ENCODE measurements at places on chromosomes 3 and 15.
A peak's percentile ranks its signal among the peaks of the same experiment; 100 is the strongest.

DNA sequence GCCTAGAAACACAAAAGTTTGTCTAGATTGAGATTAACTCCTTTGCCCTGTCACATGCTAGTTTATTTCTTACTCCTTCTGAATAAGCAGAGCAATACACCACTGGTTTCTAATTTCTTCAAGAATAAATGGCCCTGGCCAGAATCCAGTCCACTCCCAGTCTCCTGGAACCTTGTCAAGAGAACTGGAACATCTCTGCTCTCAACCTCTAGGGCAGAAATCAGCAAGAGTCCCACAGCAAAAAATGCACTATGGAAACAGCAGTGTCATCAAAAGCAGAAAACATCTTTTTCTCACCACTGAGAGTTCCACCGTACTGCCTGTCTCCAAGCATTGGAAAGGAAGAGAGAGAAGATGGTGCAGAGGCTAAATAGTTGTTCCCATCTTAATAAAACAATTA lies 35.9 kb upstream of the PPP2R3A start:
- DNase-seq: no peak

DNA sequence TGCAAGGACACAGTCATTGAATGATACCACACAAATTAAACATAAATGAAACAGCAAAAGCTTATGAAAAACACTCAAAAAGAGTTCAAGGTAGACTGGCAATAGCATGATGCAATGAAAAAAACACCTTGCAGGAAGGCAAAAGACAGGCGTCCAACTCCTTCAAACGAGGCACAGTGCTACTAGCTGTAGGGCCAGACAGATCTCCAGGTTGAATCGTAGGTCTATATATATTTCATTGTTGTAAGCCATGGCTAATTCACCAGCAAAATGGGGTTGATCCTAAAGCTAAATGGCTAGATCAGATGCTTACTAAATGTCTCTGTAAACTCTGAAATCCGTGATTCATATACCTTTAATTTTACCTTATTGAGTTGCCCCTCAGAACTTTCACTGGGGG lies 94.2 kb downstream of the THRB start:
- DNase-seq: no peak

GRCh38 chr3:17656264-17656663 lies 86.2 kb downstream of the TBC1D5 start:
- no peak for DNase-seq

DNA sequence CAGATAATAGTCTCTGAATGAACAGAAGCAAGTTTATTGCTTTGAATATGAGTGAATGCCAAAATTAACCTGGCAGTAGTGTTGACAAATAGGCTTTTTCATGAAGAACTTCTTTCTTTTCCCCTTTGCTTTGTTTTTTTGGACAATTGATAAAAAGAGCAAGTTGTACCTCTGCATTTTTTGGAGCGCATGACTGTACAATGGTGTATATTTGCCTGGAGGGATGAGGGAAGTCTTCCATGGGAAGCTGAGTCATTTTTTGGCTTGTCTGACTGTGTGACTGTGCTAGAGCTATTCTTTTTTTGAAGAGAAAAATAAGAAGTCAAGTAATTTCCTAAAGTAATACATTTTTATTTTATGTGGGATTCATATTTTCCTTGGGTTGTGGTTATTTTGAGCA lies 186.9 kb downstream of the KLHL25 start:
- DNase-seq: no peak

DNA sequence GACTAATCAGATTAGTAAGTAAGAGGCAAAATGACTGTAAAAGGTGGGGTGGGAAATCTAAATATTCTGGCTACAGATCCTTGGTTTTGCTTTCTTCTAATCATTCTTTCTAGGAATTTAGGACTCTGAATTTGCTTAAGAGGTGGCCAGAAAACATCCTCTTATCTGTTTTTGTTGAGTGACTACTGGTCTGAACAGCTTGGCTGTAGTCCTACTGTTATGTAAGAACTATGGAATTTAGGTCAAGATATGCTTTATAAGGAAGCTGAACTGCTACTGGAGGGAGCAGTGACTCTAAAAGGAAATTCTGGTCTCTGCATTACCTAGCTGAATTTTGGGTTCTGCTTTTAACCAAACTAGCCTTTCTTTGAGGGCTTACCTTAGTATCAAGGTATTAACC lies 33.5 kb upstream of the CSPG5 start:
- DNase-seq: no peak

DNA sequence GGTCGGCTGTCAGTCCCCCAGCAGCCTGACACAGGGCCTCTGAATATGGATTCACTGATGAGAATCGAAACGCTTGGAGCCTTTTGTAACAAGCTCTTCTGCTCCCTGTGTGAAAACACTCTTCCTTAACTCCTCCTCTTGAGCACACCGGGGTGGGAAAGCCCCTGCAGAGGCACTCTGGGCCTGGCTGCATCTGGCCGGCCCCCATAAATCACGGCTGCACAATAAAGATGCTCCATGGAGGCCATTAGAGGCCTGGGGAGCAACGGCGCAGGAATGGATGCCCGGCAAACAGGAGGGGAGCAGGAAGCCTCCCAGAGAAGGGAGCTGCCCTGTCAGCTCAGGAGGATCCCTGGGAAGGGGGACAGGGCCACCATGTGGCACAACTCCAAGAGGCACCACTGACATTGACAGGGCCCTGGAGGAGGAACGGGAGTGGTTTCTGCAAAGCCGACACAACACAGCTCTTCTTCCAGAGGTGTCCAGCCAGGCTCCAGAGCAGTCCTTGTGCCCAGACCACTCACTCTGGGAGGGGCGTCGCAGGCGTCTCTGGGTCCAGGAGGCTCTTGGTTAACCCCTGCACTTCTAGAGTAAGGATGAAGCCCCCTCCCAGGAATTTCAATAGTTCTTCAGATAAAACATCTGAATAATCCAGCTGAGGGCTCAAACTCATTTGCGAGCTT lies 509.3 kb upstream of the PPP2R3A start:
- no peak for DNase-seq

GRCh38 chr3:29887451-29887850 lies 606.6 kb downstream of the RBMS3 start:
- DNase-seq: no peak

DNA sequence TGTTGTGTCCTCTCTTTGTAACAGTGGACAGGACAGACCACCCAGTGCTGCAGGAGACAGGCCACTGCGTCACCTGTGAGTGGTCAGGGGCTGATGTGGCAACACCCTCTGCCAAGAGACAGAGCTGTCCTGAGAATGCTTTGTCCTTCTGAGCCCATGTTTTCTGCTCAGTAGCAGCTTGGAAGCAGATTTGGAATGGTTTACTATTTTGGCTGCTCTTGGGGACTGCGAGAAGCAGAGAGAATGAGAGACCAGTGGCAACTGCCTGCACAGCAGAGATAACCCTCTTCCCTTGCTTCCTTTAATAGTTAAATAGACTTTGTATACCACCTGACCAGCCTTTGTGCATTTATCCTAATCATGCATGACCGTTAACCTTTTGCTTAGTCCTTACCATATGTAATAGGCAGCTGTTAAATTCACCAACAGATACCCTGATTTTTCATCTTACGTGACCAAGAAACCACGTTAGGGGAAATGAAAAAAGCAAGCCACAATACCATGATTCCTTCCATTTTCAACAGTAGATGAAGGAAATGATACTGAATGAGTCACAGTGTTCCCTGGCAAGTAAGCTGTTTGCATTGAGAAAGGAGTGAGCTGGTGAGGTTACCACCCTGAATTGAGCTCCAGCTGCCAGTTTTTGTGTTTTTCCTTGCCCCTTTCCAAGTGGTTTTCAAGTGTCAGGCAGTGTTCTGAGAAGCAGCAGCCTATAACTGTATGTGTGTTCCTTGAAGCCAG lies 35.5 kb downstream of the B3GALNT1 start:
- DNase-seq: no peak

GRCh38 chr3:117512975-117513374 lies 803.4 kb downstream of the TUSC7 start:
- DNase-seq: no peak

GRCh38 chr3:44827196-44827595 lies 34.5 kb upstream of the TMEM42 start:
- DNase-seq: no peak

DNA sequence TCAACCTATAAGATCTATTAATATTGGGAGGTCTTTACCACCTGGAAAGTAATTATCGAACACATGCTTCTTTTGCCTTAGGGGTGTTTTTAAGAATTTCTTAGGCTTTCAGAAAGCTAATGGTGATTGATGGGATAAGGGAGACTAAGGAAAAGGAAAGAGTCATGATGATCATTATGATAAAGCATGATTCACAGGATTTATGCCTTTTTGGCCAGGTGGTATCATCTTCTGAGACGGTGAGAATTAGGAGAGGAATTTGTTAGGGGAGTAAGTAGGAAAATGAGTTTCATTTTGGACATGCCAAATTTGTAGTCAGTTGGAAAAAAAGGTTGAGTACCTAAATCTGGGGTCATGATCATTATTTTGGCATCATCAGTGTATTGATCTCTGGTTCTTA lies 8.9 kb downstream of the ARMC8 start:
- no peak for DNase-seq

DNA sequence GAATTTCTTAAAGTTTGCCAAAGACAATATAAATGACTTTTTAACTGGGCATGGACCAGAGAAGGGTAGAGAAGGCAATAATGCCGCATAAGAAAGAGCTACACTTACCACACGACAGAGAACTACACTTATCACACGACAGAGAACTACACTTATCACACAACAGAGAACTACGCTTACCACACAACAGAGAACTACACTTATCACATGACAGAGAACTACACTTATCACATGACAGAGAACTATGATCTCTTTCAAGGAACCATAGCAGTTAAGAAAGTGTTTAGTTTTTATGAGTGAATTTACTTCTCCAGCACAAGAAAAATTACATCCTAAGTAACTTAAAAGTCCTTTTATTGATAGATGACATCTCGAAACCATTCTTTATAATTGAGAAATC lies 32.0 kb downstream of the DCUN1D1 start:
- DNase-seq: no peak

DNA sequence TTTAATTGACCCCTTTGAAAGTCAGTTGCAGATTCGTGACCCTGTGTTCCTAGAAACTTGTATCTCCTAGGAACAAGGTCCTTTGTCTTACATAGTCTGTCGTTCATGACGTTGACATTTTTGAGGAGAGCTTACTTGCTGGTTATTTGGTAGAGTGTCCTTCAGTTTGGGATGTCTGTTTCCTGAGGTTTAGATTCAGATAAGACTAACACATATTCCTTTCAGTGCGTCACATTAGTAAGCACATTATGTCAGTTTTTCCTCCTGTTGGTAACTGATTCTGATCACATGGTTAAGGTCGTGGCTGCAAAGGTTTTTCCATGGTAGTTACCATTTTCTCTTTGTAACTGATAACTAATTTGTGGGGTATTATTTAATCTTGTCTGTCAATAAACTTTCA lies 80.8 kb downstream of the PCCB start:
- no peak for DNase-seq

DNA sequence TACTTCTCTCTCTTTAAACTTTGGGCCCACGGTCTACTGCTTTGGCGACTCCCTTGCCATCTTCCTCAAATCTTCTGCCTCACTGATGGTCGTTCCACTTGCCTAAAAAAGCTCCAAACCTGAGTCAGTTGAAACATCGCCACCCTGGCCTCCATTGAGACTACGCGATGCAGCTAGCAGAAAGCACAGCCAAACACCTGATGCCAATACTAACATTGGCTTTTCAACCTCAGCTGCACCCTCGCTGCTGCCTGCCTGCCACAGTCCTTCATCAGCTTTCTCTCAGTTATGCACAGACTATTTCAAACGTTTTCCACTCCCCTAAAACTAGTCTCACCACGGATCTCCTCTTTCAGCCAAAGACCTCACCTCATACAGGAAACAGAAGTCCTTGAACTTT lies 214.2 kb upstream of the TMCO5A start:
- DNase-seq: no peak

- DNase-seq: peak; percentile 29
These were observed 646 bp upstream of the SLC35G2 start for GRCh38 chr3:136818191-136818768.

DNA sequence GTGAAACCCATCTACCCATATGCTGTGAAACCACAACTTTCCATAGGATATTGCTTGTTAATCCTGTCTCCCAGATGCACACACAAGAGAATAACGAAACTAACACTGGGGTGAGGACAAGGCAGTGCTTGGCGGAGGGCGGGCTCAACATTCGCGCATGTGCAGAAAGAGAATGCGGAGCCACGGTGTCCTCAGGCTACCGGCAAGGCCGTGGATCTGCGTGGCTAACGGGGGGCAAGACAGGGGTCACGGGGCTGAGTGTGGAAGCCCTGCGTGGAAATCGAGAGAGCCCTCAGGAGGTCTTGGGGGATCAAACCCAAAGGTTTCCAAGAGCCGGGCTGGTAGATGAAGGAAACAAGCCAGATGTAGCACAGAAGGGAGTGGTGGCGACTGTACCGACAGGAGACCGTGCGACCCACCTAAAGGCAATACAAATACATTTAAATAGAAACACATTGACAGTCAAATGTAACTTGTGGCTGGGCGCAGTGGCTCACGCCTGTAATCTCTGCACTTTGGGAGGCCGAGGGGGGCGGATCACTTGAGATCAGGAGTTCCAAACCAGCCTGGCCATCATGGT lies 48.5 kb upstream of the TRA2B start:
- no peak for DNase-seq

DNA sequence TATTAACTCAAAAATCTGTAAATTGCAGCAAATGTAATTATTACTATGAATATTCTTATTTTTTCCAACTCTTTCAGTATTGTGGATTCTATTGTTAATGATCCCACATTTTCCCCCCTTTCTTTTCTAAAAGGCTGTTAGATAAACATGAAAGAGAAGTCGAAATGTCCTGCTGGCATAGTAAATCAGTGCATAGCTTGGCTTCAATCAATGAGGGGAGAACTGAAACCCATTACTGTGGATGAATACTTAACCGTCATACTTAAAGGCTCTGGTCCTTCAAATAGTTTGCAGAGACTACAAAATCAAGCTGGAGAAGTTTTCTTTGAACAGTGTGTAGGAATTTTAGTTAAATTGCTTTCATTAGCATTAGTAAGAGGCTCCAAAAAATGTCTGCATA lies 667.9 kb downstream of the CADM2 start:
- DNase-seq: no peak

- no peak for DNase-seq
These were observed 1438.2 kb downstream of the ZPLD1 start for GRCh38 chr3:103873021-103873420.

GRCh38 chr15:100476805-100477204 lies 51.9 kb downstream of the CERS3 start:
- DNase-seq: no peak

DNA sequence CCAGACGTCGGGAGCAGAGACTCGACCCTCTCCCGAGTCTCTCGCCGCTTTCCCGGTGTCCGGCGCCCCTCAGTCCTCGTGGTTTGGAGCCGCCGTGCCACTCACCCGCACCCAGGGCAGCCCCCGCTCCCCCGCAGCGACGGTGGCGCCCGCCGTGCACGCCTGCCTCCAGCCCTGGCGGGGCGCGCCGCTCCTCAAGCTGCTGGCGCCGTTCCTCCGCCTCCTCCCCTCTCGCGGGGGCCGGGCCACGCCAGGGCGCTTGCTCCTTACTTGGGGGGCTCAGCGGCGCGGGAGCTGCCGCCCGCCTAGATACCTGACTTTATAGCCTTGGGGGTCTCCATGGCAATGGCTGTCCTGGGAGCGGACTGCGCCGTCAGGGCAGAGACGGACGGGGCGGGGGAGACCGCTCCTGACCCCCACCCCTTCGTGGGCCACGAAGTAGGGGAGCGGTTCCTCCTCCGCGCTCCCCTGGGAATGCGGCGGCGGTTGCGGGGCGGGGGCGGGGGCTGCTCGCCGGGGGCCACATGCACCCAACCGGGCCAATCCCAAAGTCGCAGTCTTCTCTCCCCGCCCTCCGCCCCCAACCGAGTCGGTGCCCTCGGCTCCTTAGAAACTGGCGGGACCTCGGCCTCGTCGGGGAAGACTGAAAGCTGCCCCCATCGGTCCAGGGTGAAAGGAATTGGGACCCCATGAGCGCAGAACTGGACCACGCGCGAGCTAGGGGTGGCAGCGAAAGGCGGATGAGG lies at the start of gene ANKRD63:
ANKRD63 (minus strand) TSS at position 196 of the 746 bp plus-strand sequence. CDS start 478 bp downstream, outside the sequence.
- peak; percentile 71 for DNase-seq

Measured in activated naive CD8-positive, alpha-beta T cell treated with anti-CD3 and anti-CD28 coated beads, Interleukin-2, amount 10 ng/mL, durations not matched to agents 7 days and 5 days (primary cell).